ENCODE measurements at places on chromosomes 6 and 20.
A peak's percentile ranks its signal among the peaks of the same experiment; 100 is the strongest.

DNA sequence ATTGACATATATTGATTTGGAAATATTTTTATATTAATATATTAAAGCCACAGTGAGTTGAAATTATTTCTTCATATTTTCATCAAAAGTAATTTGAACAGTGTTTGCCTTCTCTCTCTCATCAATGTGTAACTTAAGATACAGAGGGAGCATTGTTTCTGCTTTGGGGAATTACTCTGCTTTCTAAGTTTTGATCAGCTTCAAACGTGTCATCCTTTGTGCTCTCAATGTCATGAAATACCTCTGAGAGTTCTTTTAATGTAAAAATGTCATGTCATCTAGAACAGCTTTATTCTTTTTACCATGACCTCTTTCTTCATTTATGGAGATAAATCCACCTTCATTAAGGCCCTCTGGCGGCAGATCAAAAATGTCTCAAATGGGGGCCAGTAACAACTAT is 259.4 kb upstream of the STXBP5 start:
- no peak for DNase-seq

DNA sequence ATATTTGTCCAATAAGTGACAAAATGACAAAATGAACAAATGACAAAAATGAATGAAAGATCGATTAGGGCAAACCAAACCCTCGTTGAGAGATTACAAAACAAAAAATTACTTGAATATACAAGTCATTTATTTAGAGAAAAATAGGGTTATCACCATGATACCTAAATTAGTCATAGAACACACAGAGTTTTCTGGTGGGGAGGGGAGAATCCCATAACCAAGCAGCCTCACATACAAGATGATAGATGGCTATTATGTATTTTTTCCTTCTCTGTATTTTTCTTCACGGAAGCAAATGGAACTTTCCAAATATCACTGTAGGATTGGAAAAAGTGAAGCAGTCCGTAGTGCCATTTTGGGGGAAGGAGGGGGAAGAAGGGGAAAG is 28.5 kb upstream of the BMP6 start:
- DNase-seq = no peak

- DNase-seq = peak; percentile 38
Measured at GRCh38 chr20:45405571-45406259, 2.4 kb upstream of the DBNDD2 start.

DNA sequence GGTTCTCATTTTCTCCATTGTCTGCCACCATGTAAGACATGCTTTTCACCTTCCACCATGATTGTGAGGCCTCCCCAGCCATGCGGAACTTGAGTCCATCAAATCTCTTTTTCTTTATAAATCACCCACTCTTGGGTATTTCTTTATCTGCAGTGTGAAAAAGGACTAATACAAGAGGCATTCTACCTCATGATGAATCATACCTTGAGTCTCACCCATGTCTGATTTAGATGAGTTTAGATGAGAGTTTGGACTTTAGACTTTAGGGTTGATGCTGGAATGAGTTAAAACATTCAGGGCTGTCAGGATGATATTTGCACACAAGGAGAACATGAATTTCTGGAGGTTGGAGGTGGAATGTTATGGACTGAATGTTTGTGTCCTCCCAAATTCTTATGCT is 545.6 kb downstream of the C6orf118 start:
- DNase-seq = no peak

- DNase-seq = no peak
Measured at GRCh38 chr20:2619961-2620595, 32.4 kb upstream of the NOP56 start.

GRCh38 chr6:128882991-128883611 is at the start of gene LAMA2:
Gene LAMA2 (plus strand): TSS chr6:128883138. CDS start chr6:128883246, 108 bp downstream.
- DNase-seq = peak; percentile 90

- no peak for DNase-seq
Measured at GRCh38 chr6:134546962-134547645, 229.2 kb upstream of the SGK1 start.

GRCh38 chr6:2859185-2859700 is 17.6 kb upstream of the SERPINB1 start:
- DNase-seq = no peak

GRCh38 chr20:34713194-34713943 is 9.2 kb downstream of the TP53INP2 start:
- DNase-seq = no peak

DNA sequence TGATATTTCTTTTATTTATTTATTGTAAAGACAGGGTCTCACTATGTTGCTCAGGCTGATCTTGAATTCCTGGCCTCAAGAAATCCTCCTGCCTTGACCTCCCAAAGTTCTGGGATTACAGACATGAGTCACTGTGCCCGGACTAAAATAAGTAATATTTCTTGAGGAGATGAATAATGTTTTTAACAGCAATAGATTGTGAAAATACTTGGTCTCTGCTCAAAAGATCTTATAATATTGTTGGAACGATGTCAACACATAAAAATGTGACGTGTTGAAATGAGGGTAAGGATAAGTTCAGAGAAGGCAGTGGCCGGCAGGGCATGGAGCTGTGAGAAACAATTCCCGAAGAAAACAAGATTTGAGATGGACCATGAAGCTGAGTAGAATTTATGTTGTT is 178.7 kb downstream of the GJA1 start:
- no peak for DNase-seq

- no peak for DNase-seq
Measured at GRCh38 chr6:4258733-4259132, 123.4 kb upstream of the ECI2 start.

- DNase-seq = no peak
Measured at GRCh38 chr20:6698056-6698455, 69.4 kb upstream of the BMP2 start.

DNA sequence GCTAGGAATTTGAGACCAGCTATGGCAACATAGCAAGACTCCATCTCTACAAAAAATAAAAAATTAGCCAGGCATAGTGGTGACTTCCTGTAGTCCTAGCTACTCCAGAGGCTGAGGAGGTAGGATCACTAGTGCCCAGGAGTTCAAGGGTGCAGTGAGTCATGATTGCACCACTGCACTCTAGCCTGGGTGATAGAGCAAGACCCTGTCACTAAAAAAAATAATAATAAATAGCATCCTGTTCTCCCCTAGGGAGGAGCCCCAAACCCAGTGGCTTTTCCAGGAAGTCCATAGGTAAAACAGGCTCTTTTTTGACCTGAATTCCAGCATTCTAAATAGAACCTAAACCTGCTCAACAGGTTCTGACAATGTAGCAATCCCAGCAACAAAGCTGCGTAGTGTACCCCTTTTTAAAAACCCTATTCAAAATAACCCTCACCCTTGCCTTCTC is 192.0 kb downstream of the ALDH8A1 start:
- DNase-seq = no peak

GRCh38 chr20:61307686-61308476 is 55.8 kb downstream of the CDH4 start:
- DNase-seq = no peak

DNA sequence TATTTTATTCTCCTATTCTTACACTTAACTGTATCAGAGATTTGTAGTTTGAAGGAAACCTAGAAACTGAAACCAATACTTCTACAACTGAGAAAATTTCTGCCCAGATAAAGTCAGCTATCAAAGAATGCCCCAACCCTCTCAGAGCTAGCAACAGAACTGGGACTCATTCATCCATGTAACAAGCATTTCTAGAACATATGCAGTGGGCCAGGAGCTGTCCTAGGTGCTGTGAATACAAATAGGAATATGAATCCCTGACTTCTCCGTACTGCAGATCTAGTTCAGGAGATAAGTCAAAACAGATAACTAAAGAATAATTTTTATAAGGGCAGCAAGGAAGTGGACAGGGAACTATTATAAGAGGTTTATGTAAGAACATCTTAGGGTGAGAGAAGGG is 654.1 kb upstream of the NOX3 start:
- DNase-seq = no peak

GRCh38 chr6:1200409-1201101 is 111.3 kb upstream of the FOXQ1 start:
- no peak for DNase-seq

Measured in ovary (tissue), 10 donors.